Activated CD4-positive, alpha-beta T cell treated with anti-CD3 and anti-CD28 coated beads for 24 hours (primary cell): ENCODE measurements at places on chromosomes 5 and 9.

DNA sequence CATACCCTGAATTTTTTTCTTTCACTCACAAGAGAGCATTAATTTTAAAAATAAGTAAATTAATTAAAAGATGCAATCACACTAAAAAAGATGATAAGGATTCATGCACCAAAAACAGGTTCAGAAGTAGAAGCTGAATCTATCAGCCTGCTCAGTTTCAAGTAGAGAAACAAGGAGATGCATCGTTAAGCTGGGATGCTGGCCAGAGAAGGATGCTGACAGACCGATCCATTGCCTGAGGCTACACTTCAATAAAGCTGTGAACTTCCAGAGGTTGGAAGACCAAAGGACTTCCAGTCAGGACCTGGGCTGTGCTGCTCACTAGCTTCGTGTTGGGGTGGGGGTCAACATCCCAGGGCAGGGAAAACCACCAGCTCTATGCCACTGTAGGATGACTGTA lies 457.7 kb downstream of the EFNA5 start:
- DNase-seq, result no peak

DNA sequence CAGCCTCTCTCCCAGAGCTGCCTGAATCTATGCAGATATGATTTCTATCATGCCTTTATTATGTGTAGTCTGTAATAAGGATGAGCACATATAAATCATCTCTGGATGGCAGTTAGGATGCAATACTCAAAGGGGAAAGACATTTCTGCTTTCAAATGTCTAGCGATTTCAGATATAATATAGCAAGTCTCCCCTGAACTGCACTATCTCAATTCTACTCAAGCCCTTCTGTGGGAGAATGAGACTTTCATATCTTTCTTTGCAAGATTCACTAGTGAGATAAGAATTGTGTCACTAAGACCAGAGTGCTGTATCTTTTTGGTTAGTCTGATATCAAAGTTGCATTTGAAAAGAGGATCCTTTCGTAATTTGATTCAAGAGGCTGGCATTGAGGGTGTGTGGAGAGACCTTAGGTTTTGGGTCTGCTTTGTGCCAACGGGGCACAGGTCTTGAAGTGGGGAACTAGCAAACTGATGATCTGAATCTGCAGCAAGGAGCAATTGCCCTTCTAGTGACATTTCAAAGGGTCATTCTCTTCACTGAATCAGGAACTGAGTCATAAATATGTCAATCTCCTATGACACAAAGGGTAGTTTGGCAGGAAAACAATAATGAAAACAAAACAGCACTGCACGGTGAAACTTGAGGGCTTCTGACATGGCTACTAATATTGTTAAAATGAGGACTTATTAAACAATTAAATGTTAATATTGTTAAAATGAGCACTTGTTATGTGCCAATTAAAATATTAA lies 305.5 kb upstream of the CLINT1 start:
- DNase-seq, result no peak

DNA sequence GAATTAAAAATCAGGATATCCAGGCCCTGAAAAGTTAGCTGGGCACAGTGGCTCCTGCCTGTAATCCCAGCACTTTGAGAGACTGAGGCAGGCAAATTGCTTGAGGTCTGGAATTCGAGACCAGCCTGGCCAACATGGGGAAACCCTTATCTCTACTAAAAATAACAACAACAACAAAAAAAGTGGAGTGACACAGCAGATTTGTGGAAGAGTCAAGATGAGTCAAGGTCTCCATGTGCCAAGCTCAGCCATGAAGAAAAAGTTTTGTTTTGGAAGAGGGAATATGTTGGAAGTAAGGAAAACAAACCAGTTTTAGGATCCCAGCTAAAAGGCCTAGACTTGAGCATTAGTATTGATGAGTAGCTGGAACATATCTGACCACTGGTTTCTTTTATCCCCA lies 14.7 kb downstream of the LRRC70 start:
- DNase-seq, result no peak

DNA sequence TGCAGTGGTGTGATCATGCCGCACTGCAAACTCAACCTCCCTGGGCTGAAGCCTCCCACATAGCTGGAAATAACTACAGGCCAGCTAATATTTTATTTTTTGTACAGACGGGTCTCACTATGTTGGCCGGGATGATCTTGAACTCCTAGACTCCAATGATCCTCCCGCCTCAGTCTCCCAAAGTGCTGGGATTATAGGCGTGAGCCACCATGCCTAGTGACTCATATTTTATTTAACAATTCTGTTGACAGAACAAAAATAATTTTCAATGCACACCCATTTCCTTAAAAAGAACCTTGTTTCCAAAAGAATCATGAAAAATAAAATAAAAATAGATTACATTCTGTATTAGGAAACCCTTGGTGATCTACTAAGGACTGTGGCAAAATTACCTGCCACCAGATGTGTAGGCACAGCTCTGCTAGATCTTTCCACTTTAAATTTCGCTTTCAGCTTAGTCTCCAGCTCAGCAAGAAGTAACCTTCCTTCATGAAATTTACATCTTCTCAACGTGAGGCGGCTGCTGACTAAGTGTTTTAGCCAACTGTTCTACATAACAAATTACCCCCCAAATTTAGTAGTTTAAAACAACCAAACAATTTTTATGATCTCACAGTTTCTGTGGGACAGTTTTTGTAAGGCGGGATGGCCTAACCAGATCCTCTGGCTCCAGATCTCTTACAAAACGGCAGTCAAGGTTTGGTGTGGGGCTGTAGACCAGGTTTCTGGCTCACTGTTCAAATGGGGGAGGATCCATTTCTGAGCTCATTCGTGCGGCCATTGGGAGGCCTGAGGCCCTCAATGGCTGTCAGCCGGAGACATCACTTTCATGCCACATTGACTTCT lies 32.6 kb upstream of the GOLPH3 start:
- no peak for DNase-seq

GRCh38 chr9:90044710-90045151 lies 439.9 kb downstream of the GADD45G start:
- no peak for DNase-seq

DNA sequence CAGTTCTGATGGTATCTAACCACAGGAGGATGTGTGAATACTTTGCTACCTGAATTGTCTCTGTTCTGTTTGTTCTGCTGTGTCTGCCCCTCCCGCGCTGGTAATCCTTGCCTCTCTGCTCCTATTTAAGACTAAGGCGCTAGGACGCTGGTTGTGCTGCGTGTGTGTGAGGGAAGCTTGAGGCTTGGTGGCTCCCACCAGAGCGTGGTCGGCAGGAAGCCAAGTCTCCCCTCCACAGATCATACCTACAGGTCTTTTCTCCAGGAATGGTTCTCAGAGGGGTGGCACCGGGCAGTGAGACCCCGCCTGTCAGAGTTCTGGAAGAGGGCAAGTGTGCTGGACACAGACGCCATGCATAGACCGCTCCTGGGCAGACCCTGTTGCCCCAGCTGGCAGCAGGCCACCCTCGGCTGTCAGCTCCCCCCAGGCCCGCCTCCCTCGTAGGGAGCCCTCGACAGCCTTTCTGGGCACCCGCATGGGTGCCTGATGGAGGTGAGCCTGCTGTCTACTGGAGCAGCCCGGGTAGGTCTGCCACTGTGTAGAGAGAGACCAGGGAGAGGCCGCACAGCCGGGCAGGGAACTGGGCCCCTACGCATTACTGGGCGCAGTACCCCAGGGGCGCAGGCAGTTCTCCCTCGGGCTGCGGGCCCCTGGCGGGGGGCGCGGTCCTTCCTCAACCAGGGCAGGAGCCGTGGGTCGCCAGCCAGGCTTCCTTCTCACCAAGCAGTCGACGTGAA lies 53.4 kb upstream of the ROR2 start:
- DNase-seq, result no peak

GRCh38 chr5:16755641-16756040 lies 138.8 kb upstream of the RETREG1 start:
- no peak for DNase-seq

- no peak for DNase-seq
Measured at GRCh38 chr9:7137040-7137439, 379.3 kb downstream of the KDM4C start.
